ENCODE measurements at places on chromosomes 12 and 14.

- no peak for DNase-seq
Measured at GRCh38 chr12:82937151-82937550, 250.4 kb downstream of the TMTC2 start.

DNA sequence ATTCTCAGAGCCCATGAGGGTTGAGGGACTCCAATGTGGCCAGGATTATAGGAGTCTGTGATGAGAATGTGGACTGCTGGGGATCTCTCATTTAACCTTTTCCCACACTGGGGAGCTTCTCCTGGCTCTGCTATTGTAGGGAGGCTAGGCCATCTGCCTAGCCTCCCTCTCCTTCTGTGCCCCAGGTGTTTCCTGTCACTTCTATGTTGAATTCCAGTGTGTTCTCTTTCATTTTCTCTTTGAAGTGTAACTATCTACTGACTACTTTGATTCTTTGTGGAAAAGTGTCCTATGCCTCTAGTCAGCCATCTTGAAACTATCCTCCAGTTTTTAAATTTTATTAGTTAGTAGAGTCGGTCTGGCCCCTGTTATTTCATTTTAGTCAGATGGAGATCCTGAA lies 53.4 kb upstream of the ABCD2 start:
- no peak for DNase-seq

DNA sequence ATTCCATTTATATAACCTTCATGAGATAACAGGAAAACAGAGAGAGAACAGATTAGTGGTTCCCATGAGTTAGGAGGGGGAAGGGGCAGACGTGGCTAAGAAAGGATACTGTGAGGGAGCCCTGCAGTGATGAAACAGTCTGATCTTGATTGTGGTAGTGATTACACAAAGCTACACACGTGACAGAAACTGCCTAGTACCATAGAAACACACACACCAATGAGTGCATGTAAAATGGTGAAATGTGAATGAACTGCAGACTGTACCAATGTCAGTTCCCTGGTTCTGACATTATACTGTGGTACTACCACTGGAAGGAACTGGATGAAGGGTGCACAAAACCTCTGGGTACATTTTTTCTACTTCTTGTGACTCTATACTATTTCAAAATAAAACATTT lies 36.9 kb downstream of the NRDE2 start:
- DNase-seq, result no peak

- no peak for DNase-seq
Measured at GRCh38 chr14:96250485-96250884, 5.5 kb upstream of the BDKRB1 start.

DNA sequence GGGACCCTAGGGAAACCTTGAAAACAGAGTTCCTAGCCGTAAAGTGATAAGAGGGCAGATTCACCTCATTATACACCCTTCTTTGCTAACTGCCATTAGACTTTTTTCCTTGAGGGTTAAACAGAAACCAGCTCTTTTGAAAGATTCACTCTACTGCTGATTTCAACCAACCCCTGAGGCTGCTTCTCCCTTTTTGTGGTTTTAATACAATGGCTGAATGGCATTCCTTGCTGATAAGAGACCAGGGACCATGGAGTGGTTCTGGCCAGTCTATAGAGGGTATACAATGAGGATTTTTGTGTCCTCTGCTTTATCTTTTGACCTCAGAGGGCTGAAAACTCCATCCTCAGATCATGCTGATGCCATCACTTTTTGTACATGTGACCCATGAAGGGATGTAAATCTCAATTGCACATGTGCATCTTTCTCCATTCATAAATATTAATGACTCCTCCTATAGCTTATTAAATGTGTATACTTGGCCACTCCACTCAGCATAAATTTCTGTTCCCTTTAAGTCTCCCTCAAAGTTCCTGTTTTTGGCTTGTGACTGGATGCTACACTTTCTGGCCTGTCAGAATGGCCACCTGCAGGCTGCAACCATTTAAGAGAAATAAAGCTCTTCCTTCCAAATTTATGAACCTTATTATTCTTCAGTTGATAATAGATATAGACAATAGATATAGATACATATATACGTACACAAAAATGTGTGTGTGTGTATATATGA lies 233.8 kb upstream of the SEL1L start:
- DNase-seq, result no peak
